Lower leg skin (tissue), 4 donors: ENCODE measurements at places on chromosomes 5 and 9.
A peak's percentile ranks its signal among the peaks of the same experiment; 100 is the strongest.

GRCh38 chr5:36041537-36041845 is 25.2 kb downstream of the UGT3A2 start:
- DNase-seq = no peak

DNA sequence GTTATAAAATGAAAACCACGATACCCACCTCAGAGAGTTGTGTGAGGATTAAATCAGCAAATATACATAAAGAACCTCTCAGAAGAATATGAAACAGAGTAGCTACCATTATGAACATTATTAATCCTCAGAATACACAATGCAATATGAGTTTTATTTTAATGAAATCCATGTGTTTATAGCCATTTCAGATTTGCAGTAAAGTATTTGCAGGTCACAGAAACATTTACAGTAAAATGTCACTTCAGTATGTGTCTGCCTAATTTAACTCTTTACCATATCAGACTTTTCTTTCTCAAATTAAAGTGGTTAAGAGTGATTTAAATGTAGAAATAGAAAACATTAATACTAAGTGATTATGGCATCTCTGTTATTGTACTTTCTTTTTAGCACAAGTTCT is 365.2 kb upstream of the MPDZ start:
- DNase-seq = no peak

DNA sequence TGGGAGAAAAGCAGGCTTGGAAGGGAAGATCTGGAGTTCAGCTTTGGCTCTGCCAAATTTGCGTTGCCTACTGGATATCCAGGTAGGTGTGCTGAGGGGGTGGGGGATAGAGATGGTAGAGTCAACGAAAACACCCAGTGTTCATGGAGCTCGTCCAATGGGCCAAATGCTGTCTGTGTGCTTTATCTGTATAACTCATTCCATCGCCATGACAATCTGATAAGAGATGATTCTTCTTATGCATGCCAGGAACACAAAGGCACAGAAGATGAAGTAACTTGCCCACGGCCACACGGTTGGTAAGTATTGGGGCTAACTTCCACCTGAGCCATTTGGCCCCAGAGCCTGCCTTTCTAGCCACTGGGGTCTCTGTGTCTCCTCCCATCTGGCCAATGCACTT is 53.2 kb downstream of the BOD1 start:
- DNase-seq = no peak

DNA sequence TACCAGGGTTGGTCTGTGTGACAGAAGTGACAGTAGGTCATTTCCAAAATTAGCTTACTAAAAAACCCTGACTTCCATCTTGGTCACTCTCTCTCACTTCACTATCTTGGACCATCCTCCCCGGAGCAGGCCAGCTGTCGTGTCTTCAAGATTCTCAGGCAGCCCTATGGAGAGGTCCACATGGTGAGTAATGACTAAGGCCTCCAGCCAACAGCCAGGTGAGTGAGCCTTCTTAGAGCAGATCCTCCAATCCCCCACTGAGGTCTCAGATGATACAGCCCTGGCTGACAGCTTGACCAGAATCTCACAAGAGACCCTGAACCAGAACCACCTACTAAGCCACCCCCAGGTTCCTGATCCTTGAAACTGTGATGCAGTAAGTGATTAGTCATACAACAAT is 92.0 kb downstream of the DCP2 start:
- peak; percentile 66 for DNase-seq

- DNase-seq = no peak
These were observed 32.3 kb downstream of the ATP6V0E1 start for GRCh38 chr5:173015598-173016455.

- no peak for DNase-seq
These were observed 2.1 kb downstream of the ADAMTS2 start for GRCh38 chr5:179343021-179343718.

DNA sequence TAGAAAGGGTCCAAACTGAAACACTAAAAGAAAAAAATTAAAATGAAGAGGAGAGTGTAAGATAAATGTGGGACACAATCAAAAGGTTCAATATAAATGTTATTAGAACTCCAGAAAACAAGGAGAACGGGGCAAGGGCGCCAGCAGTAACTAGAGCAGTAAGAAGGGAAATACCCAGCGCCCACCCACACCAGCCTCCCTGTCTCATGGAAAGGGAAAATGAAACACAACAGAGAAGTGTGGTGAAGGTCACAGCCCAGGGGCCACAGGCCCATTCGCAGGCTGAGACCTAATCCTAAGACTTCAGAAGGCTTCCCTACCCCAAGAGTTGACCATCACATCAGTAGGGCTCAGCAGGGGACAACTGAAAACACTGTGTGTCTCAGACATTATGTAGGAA is 45.8 kb upstream of the CLK4 start:
- no peak for DNase-seq

DNA sequence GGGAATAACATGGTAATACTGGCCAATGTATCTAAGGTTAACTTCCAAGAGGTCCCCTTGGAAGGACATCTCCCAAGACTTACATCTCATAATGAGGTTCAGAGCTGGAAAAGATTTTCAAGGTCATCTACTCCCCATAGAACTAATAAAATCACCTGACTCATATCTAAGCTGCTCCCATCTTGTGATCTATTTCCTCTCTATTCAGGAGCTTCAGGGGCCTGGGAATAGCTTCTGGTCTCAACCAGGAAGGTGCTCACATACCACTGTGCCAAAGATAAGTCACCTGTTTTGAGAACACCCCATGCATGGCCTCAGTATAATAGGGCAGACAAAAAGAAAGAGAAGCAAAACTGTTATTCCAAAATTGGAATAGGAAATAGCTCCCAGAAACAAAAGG is 74.2 kb downstream of the OXCT1 start:
- DNase-seq = no peak

DNA sequence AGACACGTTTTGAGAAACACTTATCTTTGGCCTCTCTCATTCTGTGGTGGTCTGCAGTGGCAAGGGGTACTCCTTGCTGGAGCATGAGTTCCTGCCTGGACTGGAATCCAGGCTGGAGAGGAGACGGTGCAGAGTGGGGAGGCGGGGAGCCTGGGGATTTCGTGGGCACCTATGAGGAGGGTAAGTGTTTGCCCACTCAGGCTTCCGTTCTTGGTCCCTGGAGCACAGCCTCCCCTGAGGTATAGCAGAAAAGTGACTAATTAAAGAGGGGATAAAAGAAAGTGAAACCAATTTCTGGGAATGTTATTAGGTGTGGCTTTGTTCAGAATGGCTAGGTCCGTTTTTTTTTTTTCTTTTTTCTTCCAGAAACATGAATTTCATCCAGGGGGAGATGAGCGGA is 90.8 kb downstream of the ARHGAP26 start:
- DNase-seq = no peak

DNA sequence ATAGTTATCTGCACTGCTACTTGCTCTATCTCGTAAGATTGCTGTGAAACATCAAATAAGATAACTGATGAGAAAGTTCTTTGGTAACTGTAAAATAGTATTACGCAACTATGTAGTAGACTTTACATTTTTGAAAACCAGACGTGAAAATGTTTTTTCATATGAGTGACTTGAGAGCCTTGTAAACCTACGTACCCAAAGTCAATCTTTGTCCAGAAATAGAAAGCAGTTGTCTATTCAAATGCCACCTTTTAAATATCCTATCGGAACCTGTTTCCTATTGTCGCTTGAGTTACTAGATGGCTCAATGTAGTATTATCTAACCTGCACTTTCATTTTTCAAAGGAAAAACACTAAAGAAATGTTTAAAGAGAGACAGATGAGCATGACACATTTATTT is 1.6 kb downstream of the FNIP1 start:
- no peak for DNase-seq

DNA sequence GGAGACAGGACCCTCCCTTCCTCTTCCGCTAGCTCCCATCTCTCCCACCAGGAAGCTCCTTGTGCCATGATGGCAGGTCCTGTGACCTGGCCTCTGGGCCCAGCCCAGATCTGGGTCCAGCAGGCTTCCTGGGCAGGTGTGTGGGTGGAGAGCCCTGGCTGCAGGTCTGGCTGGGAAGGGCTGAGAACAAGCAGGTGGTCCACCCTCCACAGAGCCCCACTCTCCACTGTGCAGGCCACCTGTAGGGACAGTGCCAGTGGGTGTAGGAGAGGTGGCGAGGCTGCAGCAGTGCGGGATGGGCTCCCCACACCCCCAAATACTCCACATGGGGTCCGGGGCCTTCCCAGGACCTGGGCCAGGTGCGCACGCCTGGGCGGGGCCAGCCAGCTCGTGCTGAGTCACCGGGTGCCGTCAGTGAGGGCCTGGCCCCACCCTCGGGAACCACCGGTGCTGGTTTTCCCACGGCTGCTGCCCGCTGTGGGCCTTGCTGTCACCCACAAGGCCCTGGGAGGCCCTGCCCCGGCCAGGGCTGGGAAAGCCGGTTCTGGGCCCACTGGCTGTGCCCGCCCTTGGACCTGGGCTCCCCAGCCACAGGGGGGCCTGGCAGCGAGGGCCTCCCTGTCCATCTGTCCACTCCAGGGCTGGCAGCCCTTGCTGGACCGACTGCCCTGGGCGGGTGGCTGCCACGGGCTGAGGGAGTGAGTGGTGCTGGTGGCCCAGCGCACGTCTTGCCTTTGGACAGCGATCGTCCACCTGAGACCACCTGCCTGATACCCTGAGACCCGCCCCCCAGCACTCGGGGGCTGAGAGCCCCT is 9.3 kb upstream of the NRARP start:
- peak; percentile 57 for DNase-seq

GRCh38 chr5:65076251-65076869 is 307.6 kb downstream of the CWC27 start:
- DNase-seq = peak; percentile 19

DNA sequence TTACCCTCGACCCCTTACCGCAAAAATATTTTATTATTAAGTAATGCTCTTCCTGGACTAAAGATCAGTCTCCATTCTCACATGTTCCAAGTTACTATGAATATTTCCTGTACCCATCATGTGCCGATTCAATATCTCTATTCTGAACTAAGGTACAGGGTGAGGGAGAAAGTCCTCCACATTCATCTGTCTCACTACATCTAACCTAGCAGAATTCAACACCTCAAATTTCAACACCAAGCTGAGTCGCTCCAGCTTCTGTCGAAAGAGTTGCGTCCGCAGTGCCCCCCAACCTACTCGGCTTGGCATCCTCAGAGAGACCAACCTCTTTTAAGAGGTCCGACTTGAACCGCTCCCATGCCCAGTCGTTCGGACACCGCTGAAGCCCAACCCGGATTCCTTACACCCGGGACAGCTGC is 1.0 kb downstream of the CERT1 start:
- peak; percentile 89 for DNase-seq

- DNase-seq = no peak
These were observed 188.4 kb upstream of the DAPK1 start for GRCh38 chr9:87309236-87309635.

- peak; percentile 43 for DNase-seq
These were observed 35.7 kb downstream of the SECISBP2 start for GRCh38 chr9:89353989-89354388.

DNA sequence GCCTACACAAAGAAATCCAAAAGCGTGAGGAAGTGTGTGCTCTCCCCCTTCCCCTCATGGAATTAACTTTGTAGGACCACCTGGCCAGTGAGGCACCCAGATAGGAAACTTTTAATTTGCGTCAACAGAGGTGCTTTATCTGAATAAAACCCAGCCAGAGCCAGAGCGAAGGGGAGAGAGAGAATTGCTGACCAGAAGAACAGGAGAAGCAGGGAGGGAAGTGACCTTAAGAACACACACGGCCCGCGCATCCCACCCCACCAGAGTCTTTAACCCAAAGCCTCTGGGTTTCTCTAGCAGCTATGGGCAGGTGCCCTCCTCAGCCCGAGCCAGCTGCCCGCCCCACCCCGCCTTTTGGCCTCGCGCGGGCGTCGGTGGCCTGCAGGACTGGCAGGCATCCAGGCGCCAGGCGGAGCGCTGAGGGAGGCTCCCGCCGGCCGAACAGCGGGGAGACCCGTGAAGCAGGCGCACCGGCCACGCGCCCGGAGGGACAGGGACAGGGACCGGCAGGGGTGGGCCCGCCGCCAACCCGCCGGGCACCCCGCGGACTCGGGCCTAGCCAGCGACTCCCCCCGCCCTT is 580 bp downstream of the ERAP1 start:
- peak; percentile 95 for DNase-seq

DNA sequence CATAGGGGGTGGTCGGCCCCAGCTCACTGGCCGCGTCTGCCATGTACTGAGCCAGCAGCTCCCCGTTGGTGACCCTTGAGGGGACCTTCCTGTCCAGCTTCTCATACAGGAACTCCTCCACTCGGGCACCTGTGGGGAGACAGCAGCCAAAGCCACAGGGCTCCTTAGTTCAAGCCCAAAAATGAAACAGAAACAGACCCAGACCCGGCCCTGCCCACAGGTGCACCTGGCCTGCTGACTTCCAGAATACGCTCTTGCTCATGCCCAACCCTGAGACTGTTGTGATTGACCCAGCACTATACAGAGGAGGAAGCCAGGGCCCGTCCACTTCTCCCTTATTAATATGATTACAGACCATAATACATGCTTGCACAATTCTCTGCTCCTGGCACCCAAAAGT is 7.0 kb downstream of the SH3GLB2 start:
- no peak for DNase-seq

DNA sequence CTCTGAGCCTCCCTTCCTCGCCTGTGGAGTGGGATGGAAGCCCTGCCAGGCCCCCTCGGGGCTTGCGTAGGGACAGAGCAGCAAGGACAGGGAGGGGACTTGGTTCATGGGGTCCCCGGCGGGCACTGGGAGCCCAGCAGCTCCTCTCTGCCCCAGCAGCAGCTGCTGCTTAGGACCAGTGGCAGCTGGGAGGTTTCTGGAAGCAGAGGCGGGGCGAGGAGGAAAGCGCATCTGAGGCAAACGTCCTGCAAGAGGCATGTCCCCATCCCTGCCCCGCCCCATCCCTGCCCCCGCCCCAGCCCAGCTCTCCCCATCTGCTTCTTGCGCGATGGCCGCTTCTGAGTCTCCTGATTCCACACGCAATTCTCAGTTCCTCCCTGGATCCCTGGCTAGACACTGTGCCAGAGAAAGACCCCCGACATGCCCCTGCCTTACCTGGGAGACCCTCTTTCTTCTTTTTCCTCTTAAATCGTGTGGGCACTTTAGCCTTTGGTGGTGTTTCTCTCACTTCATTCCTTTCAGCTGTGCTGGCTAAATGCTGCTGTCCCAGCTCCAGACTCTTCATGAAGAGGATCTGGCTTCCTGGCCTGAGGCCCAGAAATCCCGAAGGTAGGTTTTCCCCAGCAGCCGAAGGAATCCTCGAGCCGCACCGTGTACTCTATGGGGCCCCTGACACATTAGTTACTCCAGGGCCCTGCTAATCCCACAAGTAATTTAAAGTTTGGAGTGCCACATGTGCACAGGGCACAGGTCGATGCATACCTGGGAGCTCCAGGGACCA is 4.4 kb upstream of the OR2S2 start:
- no peak for DNase-seq

DNA sequence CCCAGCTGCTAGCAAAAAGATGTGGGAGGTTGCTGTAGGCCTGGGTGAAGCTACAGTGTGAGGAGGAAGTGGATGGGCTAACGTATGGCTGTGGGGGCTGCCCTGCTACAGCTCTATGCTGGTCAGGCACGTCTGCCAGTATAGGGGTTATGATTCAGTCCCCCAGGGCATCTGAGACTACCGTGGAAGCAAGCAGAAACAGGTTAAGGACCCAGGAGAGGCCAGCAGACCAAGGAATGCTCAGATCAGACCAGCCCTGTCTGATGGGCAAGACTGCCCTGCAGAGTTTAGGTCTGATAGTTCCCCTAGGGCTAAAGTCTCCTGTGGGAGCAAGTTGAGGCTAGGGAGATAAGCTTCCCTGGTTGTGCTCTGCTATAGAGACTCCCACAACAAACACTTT is 416.1 kb upstream of the CTNND2 start:
- DNase-seq = no peak
